ENCODE measurements at places on chromosomes 1 and 21. TPM values are rescaled to one million over a fixed set of nuclear protein-coding genes. Genes with fewer than 3 reads are reported as not detected.

GRCh38 chr1:10074852-10075730, 42.3 kb downstream of the UBE4B start:
- no peak for DNase-seq

GRCh38 chr1:24868016-24868875, 61.8 kb downstream of the RUNX3 start:
- DNase-seq = no peak

DNA sequence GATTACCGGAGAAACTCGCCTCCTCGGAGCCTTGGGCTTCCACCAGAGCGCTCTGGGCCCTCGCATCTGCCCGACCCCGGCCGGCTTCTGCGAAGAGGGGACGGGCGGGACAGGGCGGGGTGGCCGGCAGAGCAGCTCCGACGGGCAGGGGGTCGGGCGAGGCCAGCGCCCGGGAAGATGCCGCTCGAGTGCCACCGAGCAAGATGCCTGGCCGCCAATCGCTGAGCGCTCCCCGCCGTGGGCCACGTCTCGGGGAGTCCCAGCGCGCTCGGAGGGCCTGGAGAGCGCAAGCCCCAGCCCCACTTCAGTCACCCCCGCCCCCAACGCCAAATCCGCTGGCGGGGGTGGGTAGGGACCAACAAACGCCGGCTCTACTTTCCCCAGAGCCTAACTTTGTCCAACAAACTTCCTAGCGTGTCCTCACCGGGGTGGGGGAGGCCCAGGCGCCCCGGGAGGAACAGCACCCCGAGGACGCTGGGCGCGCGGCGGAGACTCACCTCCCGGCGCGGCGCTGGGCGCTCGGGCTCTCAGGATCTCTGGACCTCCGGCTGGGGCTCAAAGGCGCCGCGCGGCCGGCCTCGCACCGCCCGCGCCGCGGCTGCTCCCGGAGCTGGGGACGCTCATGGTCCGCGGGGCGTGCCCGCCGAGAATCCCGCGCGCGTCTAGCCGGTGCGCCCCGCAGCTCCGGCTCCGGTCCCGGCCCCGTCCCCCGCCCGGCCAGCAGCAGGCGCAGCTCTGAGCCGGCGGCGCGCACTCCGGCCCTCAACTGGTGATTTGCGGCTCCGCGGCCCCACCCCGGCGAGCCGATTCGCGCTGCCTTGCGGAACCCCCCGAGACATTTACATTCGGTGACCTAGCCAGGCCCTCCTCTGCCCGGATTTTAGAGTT, at the start of gene BCAR3:
BCAR3 (minus strand) TSS at position 737 of the 888 bp plus-strand sequence. CDS start 6,907 bp downstream, outside the sequence.
- DNase-seq = peak; percentile 89

- no peak for DNase-seq
These were observed 22.7 kb upstream of the PIK3CD start for GRCh38 chr1:9628541-9629444.

GRCh38 chr1:161021970-161022353, 1.0 kb upstream of the F11R start:
- DNase-seq = no peak

DNA sequence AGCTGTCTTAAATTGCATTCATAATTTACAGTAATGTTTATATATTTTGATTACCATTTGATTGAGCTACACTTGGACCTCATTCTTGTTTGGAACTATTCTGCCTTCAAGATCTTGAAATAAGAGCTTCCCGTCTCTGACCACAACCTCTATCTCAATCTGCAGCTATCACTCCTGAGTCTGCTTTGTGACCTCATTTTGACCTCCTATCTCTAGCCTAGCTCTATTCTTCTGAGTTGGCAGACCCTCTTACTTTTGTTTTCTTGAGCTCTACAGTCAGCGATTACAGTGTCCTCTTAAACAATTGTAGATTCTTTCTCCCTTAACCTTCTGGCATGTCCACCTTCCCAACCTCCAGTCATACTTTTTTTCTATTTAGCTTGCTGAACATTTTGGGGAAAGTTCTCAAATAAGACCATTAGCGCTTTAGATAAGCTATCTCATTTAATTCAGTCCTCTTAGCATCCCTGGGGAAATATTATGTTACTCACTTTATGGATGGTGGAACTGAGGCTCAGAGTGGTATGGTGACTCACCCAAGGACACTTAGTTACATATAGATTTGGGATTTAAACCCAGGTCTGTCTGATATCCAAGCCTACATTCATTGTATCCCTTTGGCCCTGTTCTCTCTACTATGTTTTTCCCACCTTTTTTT, 19.1 kb downstream of the RPAP2 start:
- no peak for DNase-seq

Gene SPATA46
- not detected for polyA plus RNA-seq

DNA sequence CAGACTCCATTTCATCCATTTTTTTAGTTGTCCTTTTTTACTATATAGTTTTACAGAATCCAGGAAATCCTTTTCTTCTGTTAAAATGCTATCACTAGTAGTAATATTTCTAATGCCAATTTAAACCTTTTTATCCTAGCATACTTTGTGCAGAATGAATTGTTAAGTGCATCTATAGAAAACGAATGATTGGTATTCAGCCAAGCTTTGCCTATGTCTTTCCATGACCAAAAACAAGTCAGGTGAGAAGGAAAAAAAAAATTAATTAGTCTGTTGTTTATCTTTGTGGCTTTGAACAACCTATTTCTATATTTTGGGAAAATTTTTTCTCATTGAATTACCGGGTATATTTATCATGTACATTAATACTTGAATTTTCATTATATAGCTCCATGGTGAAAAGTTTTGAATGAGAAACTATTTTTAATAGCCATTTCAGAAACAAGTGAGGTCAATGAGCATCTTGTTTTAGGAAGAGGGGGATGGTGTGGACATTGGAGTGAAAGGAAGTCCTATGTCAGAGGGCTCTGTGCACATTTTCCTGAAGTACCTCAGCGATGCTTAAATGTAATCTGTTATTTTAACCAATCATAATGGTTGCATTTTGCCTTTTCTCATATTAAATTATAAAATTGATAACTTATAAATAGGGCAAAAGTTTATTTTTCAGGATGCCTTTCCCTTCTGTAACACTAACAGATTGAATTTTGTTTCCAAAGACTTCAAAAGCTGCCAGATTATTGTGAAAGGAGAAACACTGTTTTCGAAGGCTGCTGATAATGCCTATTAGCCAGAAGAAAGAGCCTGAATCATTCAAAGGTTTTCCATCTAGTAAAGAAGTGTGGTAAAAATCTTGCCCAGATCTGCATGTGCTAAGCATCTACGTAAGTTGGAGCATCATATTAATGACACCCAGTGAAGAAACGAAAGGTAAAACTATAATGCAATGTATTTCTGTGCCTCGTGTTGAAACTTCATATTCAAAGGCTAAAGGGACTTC, 73.8 kb upstream of the S1PR1 start:
- DNase-seq = no peak

Gene SLC5A3
- polyA plus RNA-seq = 3.2 TPM

GRCh38 chr1:242005866-242006535, 7.1 kb upstream of the MAP1LC3C start:
- DNase-seq = no peak

- no peak for DNase-seq
These were observed 254.8 kb downstream of the PBX1 start for GRCh38 chr1:164813776-164814175.

Gene CHRM3
- 0.16 TPM for polyA plus RNA-seq

DNA sequence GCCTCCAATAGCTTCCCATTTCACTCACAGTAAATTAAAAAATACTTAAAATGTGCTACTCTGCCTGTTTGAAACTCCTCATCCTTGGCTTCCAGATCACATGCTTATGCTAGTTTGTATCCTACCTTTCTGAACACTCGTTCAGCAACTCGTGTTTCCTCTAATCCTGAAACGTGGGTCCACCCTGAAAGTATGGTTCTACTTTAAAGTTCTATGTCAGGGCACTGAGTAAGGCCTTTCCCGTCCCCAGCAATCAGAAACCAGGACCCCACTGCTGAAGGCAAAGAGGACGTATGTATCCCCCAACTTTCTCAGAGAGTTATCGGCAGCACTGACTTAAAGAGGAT, 419 bp upstream of the TSEN15 start:
- DNase-seq = no peak

DNA sequence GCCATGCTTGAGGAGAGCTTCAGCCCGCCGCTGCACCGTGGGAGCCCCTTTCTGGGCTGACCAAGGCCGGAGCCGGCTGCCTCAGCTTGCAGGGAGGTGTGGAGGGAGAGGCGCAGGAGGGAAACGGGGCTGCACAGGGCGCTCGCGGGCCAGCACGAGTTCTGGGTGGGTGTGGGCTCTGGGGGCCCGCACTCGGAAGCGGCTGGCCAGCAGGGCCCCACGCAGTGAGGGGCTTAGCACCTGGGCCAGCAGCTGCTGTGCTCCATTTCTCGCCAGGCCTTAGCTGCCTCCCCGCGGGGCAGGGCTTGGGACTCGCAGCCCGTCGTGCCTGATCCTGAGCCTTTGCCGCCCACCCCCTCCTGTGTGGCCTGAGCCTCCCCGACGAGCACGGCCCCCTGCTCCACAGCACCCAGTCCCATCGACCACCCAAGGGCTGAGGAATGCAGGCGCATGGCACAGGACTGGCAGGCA, 1554.0 kb downstream of the KCNT2 start:
- DNase-seq = no peak

Gene GSTM5
- polyA plus RNA-seq = not detected

All from SK-N-SH (cell line).